ENCODE measurements at places on chromosomes 13 and 19.

DNA sequence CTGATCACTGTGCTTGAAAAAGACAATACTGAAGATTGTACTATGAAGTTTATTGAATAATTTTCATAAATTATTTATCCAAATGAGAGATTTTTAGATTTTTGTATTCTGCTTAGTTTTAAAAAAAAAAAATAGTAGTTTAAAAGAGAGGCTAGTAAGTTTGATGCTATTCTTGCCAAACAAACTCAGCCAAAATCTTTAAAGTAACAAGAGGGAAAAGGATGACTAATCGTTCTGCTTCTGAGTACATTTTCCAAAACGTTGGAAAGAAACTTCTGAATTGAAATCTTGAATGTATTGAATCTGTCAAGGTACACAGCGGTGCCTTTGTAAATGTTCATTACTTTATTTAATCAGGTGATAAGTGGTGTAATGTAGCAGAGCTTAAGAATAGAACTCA is 34.4 kb downstream of the NUP58 start:
- no peak for DNase-seq

GRCh38 chr13:39605677-39606320 is 2.8 kb upstream of the LHFPL6 start:
- no peak for DNase-seq

DNA sequence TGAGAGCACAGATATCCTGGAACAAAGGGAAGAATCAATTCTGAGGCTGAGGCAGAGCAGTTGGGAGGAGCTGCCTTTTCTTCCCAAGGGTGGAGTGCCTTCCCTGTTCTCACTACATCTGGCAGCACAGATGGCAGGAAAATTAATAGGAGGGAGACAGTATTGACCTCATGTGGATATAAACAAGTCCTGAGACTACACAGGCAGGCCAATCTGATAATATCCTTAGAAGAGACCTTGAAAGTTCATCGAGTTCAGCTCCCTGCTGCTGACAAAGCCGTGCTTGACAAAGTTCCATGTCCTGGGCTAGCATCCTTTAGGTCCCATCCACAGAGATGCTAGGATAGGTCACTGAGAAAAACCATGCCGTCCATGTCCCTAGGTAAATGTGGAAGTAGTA is 1451.5 kb downstream of the EFNB2 start:
- no peak for DNase-seq

- DNase-seq: no peak
Observed at GRCh38 chr13:95361686-95362085, 60.4 kb upstream of the ABCC4 start.

- DNase-seq: no peak
Observed at GRCh38 chr19:35514282-35514809, 897 bp upstream of the DMKN start.

- no peak for DNase-seq
Observed at GRCh38 chr19:18915639-18916038, 3.5 kb downstream of the COPE start.

DNA sequence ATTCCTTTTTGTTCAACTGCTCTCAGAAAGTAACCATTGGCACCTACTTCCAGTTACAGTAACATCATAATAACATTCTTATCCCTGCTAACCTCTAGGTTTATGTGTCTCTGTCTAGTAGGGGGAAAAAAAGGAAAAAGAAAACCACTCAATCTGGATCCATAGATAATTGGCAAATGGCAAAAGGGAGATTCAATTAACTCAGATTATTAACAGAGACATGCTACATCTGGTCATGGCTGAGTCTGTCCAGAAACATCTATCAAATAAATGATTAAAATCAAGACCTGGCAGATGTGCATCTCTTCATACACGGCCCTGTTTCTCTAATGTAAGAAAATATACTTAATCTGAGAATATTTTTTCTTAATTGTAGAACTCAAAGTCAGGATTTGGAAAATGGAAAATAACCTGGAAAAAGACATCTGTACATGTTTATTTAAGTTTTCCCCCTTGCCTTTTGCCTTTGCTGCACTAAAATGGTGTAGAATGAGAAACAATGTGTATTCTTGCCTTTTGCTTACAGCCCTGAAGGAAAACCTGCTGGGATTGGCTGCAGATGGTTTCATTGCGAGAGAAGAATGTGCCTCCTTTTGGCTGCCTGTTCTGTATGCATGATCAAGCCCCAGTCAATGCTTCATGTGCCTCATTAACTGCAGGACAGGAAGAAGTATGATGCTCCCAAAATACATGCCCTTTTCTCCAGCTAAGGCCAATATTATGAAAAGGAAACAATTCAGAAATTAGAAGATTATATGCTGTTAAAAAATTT is 921.6 kb upstream of the PCDH20 start:
- DNase-seq: no peak

DNA sequence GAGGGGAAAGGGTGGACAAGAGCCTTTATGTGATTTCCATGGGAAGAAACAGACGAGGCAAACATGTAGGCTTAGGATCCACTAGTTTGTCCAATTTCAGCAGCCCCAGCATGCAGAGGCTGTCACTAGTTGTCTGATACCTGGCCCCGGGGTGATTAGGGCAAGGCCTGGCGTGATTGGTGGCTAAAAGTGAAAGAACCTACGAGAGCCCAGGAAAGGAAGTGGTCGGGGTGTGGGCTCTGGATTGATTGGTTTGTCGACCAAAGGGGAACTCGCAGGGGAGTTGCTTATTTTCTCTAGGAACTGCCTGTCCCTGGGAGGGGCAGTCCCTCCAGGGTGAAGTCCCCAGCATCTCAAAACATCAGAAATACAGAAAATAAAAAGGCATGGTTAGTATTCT is 64.2 kb upstream of the UQCRFS1 start:
- no peak for DNase-seq

GRCh38 chr19:1941146-1942077 is at the start of gene CSNK1G2:
Gene CSNK1G2 (plus strand): TSS chr19:1941172. CDS start chr19:1969773, 28,601 bp downstream.
- peak; percentile 70 for DNase-seq

DNA sequence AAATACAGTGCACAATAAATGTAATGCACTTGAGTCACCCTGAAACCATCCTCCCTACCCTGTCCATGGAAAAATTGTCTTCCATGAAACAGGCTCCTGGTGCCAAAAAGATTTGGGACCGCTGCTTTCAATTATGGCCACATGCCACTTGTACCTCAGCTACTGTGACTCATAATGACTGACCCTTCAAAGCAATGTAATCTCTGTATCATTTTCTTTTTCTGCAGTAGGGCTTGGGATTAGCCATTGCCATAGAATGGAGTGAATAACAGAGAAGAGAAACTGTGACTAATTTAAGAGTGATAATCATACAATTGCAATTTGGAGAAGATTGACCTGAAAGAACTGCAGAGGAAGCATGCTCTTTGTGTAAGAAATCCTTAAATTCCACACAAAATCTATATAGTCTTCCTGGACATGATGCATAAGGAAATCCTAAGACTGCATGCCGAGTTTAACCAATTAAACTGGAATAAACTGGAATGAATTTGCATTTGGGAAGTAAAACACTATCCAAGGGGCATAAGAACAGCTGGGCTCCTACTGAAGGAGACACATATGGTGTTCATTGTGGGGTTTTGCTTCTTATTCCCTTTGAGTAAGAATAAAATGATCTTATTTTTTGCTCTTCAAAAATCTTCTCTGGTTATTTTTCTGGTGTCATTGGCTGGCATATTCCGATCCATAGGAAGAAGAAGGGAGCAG is 59.5 kb upstream of the SLC7A1 start:
- DNase-seq: no peak

DNA sequence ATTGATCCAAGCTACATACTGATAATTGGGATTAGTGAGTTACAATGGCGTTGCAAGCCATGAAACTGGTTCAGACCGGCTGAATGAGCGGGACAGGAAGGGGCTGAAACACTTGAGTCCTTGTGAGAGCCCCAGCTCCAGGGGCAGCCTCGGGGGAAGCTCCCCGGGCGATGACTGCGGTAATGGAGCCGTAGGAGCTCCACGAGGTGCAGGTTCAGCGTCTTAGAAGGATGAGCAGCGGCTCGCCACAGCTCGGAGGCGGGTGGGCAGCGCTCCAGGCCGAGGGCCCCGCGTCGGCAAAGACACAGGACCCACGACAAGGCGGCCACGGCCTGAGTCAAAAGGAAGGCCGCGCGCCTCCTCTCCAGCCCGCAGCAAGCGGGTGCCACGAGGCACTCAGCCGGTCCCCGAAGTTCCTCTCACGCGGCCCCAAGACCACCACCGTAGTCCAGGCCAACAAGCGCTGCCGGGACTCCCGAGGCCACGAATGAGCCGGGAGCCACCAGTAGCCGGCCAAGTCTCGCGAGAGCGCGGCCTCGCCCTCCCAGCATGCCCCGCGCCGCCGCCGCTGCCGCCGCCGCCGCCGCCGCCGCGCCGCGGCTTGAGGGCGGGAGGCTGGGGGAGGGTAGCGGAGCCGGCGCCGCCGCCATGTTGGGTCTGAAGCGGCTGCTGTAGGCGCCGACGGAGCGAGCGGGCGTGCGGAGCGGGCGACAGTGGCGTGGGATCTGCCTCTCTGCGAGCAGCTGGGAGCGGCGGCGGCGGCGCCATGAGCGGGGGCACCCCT is at the start of gene LSM14A:
TSS of gene LSM14A (plus strand) at position 628 of the 784 bp plus-strand sequence. CDS start at position 767, 139 bp downstream.
- peak; percentile 96 for DNase-seq

GRCh38 chr13:33454844-33455705 is 169.5 kb upstream of the STARD13 start:
- DNase-seq: no peak

GRCh38 chr19:49878744-49879070 is 1.2 kb downstream of the TBC1D17 start:
- no peak for DNase-seq

GRCh38 chr13:41408121-41408520 is 49.2 kb upstream of the RGCC start:
- DNase-seq: no peak

DNA sequence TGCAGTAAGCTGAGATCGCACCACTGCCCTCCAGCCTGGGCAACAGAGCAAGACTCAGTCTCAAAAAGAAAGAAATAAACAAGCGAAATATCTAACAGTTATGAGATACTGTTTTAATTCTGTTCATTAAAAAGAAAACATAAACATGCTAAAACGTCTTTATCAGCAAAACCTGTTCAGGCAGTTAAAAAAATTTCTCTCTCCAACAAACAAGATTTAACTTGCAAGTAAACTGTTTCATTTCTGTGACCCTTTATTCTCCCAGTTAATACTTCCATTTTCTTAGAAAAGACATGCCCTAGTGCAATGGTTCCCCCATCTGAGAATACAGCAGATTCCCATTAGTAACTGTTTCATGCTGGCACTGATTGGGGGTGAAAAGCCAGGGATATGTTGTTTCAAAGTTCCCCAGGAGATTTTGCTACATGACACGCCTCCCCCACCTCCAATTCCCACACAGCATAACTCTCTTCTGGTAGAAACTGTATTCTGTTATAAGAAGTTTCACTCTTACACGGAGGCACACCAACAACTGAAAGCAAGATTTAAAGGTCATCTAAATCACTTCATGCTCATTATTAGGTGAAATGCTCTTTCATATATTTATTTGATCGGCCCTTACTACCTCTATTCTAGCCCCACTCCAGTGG is 24.4 kb downstream of the ELF1 start:
- no peak for DNase-seq

DNA sequence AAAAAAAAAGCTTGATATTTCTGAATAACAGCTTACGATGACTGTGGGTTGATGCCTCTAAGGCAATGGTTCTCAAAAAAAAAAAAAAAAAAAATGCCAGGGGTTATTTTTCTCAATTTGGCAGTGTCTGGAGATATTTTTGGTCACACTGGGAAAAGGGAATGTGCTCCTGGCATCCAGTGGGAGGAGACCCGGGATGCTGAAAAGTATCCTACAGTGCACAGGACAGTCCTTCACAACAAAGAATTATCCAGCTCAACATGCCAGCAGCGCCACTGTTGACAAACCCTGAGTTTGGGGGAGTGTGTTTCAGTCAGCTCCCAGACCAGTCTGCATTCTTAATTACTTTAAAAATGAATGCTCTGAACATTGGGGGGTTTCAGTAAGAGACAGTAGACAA is 54.5 kb downstream of the FLT3 start:
- no peak for DNase-seq

DNA sequence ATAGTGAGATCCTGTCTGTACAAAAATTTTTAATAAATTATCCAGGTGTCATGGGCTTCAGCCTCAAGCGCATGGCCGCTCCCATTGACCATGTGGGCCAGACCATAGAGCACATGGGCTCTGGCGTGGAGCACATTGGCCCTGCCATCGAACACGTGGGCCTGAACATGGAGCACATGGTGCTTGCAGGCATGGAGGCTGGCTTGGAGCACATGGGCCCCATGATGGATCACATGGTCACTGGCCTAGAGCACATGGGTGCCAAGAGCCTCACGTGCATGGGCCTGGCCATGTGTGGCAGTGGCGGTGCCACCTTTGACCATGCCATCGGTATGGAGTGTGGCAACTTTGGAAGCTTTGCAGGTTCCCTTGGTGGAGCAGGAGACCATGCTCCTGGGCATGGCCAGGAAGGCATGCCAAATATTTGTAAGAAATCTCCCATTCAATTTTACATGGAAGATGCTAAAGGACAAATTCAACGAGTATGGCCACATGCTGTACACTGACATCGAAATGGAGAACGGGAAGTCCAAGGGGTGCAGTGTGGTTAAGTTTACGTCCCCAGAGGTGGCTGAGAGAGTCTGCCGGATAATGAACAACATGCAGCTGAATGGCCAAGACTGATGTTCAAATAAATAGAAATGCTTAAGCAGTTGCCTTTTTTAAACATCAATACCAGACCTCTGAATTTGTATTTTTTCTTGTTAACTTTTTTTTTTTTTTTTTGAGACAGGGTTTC is 21.3 kb upstream of the SLC1A5 start:
- no peak for DNase-seq

DNA sequence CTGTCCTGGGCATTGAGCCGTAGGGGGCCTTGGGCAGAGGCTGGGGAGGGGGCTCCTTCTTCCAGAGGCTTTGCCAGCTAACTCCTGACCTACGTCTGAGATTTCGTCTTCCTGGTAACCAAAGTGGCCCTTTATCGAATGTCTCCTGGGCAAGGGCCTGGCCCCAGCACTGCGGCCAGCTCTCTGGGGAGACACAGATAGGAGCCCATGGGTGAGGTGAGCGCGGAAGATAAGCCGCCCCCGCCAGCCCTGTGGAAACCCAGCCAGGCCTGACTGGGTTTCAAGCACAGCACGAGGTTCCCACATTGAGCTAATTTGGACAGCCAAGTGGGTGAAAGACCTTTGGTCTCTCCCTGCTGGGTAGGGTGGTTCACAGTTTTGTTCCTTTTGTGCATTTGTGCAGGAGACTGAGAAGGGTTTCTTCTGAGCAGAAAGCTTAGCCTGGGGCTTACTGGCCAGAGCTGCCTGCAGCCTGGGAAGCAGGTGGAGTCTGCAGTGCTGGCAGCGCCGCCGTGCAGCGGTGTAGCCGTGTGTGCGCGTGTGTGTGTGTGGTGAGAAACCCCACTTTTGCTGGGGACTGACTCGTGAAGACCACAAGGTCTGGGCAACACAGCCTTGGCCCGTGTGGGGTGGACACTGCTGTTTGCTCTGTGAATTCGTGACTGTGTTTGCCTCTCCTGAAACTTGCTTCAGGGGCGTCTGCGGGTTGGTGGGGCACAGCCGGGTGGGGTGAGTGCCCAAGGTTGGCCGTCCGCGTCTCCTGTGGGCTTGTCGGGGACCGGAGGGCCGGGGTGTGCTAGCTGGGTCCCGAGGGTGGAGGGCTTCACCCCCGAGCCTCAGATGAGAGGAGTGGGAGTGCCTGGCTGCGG is 2.5 kb downstream of the BSG start:
- DNase-seq: no peak

- DNase-seq: no peak
Observed at GRCh38 chr13:77406644-77407440, 79.9 kb upstream of the MYCBP2 start.

GRCh38 chr13:40599124-40599523 is 67.3 kb downstream of the FOXO1 start:
- no peak for DNase-seq
